Ascending aorta (tissue), 2 donors: ENCODE measurements at places on chromosomes 5 and 9.

GRCh38 chr5:176664479-176664878, 17.2 kb downstream of the TSPAN17 start:
- no peak overlapping the region for H3K27ac ChIP-seq
- H3K36me3 ChIP-seq: no peaks in the 10 kb centered on the region
- H3K4me1 ChIP-seq: no peaks in the 10 kb centered on the region
- no peak overlapping the region for H3K4me3 ChIP-seq

DNA sequence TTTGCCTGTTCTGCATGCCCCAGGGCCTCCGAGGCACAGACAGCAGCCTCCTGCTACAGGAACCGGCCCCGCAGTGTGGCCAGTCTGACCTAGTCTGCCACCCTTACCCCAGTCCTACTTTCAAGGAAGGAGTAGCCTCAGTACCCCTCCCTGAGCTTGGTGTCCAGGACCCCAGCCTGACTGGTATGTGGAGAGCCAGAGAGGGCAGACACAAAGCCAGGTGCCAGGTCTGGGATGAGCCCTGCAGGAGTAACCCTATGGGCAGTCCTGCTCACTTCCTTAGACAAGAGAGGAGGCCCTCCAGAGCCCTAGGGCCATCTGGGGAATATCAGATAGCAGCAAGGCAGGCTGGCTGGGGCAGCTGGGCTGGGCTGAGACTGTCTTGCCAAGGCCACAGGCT, 67.8 kb downstream of the NRG2 start:
- H3K27me3 ChIP-seq: no peaks in the 10 kb centered on the region
- no peak overlapping the region for H3K27ac ChIP-seq
- H3K4me1 ChIP-seq: no peaks in the 10 kb centered on the region
- DNase-seq: no peak
- H3K4me3 ChIP-seq: no peak overlapping the region
- no peaks in the 10 kb centered on the region for H3K36me3 ChIP-seq

DNA sequence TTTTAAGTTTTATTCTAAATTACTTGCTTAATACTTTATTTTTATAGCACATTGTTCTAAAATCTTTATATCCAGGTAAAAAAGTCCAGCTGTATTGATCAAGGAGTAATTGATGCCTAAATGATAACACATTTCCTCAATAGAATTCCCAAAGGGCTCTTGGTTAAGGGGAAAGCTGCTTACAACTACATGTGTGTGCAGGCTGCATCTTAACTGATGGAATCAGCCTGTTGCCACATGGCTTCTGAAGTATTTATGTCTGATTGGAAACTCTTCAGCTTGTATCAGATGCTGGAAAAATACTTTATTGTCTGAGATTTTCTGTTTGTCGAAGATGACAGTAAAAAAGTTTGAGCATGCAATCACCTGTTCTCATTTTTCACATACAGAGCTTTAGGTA, 182.6 kb downstream of the FBXL7 start:
- H3K36me3 ChIP-seq: no peaks in the 10 kb centered on the region
- H3K27me3 ChIP-seq: no peaks in the 10 kb centered on the region
- no peak overlapping the region for H3K4me3 ChIP-seq
- no peak overlapping the region for H3K27ac ChIP-seq

DNA sequence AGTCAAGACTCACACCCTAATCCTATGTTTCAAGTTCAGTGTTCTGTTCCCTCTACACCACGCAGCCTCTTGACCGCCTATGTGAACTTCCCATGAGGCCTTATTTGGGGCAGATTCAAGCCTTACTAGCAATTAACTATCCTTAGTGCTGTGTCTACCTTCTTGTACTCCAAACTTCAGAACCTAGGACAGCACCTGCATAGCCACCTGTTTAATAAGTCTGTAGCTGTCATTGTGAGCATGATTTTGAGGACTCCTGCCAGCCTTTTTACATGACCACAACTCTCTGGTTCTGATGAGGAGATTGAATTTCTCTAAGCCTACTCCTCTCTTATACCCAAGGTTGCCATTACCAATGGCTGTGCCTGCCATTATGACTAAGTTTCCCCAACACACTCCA, 50.8 kb upstream of the PCSK1 start:
- H3K27ac ChIP-seq: no peak overlapping the region
- DNase-seq: no peak

- no peaks in the 10 kb centered on the region for H3K4me1 ChIP-seq
- H3K4me3 ChIP-seq: no peak overlapping the region
- no peaks in the 10 kb centered on the region for H3K36me3 ChIP-seq
These were observed 167.9 kb upstream of the ACTBL2 start for GRCh38 chr5:57650360-57651069.

- H3K4me1 ChIP-seq: no peaks in the 10 kb centered on the region
- no peaks in the 10 kb centered on the region for H3K27me3 ChIP-seq
- no peak for DNase-seq
- no peaks in the 10 kb centered on the region for H3K36me3 ChIP-seq
- no peak overlapping the region for H3K27ac ChIP-seq
These were observed 103.1 kb upstream of the SMC2 start for GRCh38 chr9:103991001-103991400.

GRCh38 chr9:123940721-123941523, 11.0 kb upstream of the DENND1A start:
- DNase-seq: no peak
- no peaks in the 10 kb centered on the region for H3K4me1 ChIP-seq
- no peaks in the 10 kb centered on the region for H3K36me3 ChIP-seq
- H3K4me3 ChIP-seq: no peak overlapping the region

DNA sequence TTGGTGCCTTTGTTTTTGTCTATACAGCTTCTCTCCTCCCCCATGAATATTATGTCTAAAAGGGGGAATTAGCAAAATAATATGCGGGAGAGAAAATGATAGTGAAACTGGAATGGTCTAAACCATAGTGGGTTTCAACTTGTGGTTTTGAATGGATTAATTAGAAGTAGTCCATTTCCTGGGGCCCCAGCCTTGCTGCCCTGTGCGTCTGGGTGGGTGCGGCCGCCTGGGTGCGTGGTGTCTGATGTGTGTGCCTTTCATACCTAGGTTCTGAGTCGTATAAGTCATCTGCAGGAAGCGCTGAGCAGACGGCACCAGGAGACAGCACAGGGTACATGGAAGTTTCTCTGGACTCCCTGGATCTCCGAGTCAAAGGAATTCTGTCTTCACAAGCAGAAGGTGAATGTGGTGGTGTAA, 120.0 kb upstream of the CACNA1B start:
- no peaks in the 10 kb centered on the region for H3K27me3 ChIP-seq
- no peaks in the 10 kb centered on the region for H3K4me1 ChIP-seq
- H3K27ac ChIP-seq: no peak overlapping the region

DNA sequence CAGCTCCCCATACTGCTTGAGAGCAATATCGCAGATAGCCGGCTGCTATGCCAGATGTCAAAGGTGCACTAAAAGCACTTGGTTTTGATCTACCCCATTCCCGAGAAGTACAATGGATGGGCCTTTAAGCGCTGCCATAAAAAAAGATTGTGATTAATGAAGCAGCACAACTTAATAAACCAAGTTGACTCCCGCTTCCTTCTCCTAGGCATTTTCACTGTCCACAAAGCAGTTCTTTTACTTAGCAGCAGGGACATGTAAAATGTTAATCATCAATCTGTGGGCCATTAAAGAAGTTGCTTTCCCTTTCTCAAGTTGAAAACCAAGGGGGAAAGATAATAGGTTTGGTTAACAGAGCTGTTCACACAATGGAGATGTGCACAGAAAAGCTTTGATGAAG, 176.4 kb downstream of the TRPM6 start:
- no peak overlapping the region for H3K4me3 ChIP-seq
- H3K27me3 ChIP-seq: no peaks in the 10 kb centered on the region
- no peaks in the 10 kb centered on the region for H3K36me3 ChIP-seq
- no peaks in the 10 kb centered on the region for H3K4me1 ChIP-seq

DNA sequence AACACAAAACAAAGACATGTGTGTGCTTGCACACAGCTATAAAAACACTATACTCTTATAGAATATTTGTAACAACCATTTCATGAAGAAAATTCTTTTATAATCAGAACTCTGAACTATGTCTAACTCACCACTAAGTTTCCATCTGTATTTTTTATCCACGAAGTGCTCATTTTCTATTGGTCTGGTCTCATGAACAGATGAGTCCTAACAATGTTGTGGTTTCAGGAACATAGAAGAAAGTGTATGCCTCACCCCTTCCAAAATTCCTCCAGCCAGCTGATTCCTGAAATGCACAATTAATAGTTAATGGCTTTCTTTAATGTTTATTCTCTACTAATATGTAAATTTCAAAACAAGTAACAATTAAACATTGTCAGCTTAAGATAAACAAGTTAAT, 325.3 kb upstream of the GRAMD2B start:
- DNase-seq: no peak
- H3K27me3 ChIP-seq: no peaks in the 10 kb centered on the region
- H3K36me3 ChIP-seq: no peaks in the 10 kb centered on the region
- no peak overlapping the region for H3K27ac ChIP-seq

GRCh38 chr5:35709688-35710087, 92.0 kb downstream of the SPEF2 start:
- H3K36me3 ChIP-seq: no peaks in the 10 kb centered on the region
- DNase-seq: no peak
- H3K27ac ChIP-seq: no peak overlapping the region
- H3K4me3 ChIP-seq: no peak overlapping the region
- H3K27me3 ChIP-seq: no peaks in the 10 kb centered on the region
- no peaks in the 10 kb centered on the region for H3K4me1 ChIP-seq

GRCh38 chr5:58077416-58077815, 382.5 kb downstream of the PLK2 start:
- H3K4me1 ChIP-seq: peaks cover 7% of the 10 kb centered on the region
- H3K27ac ChIP-seq: peak overlapping the region; percentile 52
- H3K27me3 ChIP-seq: no peaks in the 10 kb centered on the region

GRCh38 chr9:126773004-126773607, 31.7 kb upstream of the ZBTB43 start:
- no peak overlapping the region for H3K27ac ChIP-seq
- no peaks in the 10 kb centered on the region for H3K4me1 ChIP-seq
- no peak overlapping the region for H3K4me3 ChIP-seq
- H3K27me3 ChIP-seq: no peaks in the 10 kb centered on the region
- DNase-seq: no peak

DNA sequence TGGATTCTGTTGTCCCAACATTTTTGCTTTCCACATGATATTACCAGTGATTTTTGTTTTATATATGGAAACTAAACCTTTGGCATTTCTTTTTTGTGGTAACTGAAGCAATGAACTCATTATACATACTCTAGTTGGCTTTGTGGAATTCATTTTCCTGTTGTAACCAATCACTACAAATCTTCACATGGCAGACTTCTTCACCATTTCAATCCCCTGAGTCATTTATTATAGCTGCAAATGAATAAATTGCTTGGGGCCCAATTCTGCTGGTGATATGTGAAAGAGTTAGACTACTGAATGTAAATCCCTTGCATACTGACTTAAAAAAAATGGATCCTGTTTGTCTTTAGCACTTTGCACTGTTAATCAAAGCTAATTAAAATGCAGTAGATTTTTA, 1709.6 kb upstream of the WWC1 start:
- no peak for DNase-seq
- H3K4me1 ChIP-seq: no peaks in the 10 kb centered on the region
- no peak overlapping the region for H3K27ac ChIP-seq
- no peaks in the 10 kb centered on the region for H3K36me3 ChIP-seq
- H3K4me3 ChIP-seq: no peak overlapping the region

DNA sequence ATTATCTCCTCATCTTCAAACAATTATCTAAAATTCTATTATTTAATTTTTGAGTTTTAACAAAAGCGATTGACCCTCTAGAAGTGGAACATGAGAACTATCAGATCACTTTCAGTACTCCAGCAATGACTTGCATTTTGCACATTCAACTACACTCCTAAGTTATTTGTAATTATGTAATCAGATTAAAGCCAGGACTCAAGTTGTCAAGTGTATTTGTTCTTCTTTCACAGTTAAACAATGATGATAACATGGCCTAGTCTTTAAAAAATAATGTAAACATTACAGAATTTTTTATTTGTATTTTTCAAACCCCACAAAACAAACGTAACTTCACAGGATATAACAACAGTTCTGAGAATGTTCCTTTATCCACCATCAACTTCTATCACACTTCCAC, 2148.9 kb upstream of the ACO1 start:
- H3K4me1 ChIP-seq: no peaks in the 10 kb centered on the region
- no peak for DNase-seq
- H3K36me3 ChIP-seq: no peaks in the 10 kb centered on the region
- H3K27ac ChIP-seq: no peak overlapping the region
- H3K27me3 ChIP-seq: no peaks in the 10 kb centered on the region

DNA sequence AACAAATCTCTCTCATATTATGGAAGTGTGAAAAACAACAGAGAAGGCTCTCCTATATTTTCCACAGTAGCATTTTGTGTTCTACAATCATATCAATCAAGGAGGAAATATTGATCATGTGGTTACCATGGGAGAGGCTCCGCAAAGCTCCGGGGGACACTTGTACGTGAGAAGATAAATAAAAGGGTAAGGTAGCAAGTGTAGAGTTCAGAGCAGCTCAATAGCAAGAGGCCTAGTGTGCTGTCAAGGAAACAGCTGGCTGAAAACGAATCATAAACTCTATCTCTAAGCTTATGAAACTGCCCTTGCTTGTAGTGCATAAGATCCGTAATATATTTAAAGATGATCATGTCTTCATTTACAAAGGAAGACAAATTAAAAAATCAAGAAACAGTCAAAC, 57.5 kb downstream of the CDH18 start:
- DNase-seq: no peak
- no peaks in the 10 kb centered on the region for H3K36me3 ChIP-seq
- no peak overlapping the region for H3K27ac ChIP-seq
- no peaks in the 10 kb centered on the region for H3K4me1 ChIP-seq

DNA sequence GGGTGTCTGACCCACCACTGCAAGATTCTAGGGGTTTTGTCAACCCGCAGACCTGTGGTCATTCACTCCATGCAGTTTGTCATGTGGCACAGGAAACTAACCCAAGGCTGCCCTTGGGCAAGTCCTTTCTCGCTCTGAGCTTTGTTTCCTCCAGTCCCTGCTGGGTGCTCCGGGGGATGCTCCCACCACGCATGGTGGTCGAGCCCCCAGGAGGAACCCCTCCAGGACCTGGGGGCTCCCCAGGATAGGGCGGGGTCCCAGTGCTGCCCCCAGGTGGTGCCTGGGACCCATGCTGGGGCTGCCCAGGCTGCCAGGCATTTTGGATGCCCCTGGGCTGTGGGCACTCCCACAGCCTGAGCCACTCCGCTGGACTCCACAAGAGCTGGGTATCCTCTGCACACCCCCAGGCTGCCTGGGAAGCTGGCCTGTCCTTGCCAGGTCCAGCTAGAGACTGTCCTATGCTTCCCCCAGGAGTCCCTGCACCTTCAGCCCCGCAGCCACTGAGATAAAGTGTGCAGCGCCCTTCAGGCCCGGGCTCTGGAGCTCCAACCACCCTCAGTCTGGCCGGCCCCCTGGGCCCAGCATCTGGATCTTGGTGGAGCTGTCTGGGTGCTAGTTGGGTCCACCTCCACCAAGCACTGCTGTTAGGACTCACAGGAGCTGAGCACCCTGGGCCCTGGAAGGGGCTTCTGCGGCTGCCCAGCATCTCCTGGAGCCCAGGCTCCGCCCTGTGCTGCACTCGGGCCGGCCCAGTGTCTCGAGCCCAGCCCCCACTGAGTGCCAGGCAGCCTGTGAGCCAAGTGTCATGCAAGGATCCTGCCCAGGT, 104.3 kb downstream of the PHF2 start:
- peak; percentile 55 for DNase-seq
- H3K4me3 ChIP-seq: no peak overlapping the region
- H3K27ac ChIP-seq: no peak overlapping the region
- no peaks in the 10 kb centered on the region for H3K27me3 ChIP-seq
- H3K4me1 ChIP-seq: no peaks in the 10 kb centered on the region
- H3K36me3 ChIP-seq: peaks cover 31% of the 10 kb centered on the region

- no peak overlapping the region for H3K4me3 ChIP-seq
- H3K27me3 ChIP-seq: no peaks in the 10 kb centered on the region
- H3K4me1 ChIP-seq: no peaks in the 10 kb centered on the region
- H3K36me3 ChIP-seq: no peaks in the 10 kb centered on the region
These were observed 321.6 kb upstream of the PAPPA start for GRCh38 chr9:115832031-115832430.
